Neural crest cell (in vitro differentiated cells): ENCODE measurements at places on chromosomes 12 and 14. TPM values are rescaled to one million over a fixed set of nuclear protein-coding genes. Genes with fewer than 3 reads are reported as not detected.

DNA sequence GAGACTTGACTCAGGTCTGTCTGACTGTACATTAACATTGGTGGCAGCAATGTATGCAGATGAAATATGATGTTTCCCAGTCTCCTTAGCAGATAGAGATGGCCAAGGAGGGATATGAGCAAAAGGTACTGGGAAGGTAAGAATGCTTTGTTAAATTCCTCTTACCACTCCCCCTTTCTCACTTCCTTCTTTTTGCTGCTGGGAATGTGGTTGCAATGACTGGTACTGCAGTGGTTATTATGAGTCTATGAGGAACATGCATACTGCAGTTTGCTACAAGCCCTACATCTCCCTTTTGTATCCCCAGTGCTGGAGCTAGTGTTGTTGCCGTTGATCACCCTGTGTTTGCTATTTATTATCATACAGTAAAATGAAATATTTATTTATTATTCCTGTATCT, 35.9 kb downstream of the ALDH1L2 start:
- peaks cover 9% of the 10 kb centered on the region for H3K4me1 ChIP-seq
- no peak overlapping the region for H3K27ac ChIP-seq
- no peaks in the 10 kb centered on the region for H3K27me3 ChIP-seq
- H3K4me3 ChIP-seq = no peak overlapping the region

GRCh38 chr14:29425705-29426482, 501.8 kb downstream of the PRKD1 start:
- no peak overlapping the region for H3K27ac ChIP-seq
- H3K27me3 ChIP-seq = peaks cover 4% of the 10 kb centered on the region
- no peak overlapping the region for H3K4me3 ChIP-seq
- no peaks in the 10 kb centered on the region for H3K4me1 ChIP-seq
- no peak for DNase-seq

- H3K27ac ChIP-seq = no peak overlapping the region
- peaks cover 17% of the 10 kb centered on the region for H3K4me1 ChIP-seq
- no peaks in the 10 kb centered on the region for H3K27me3 ChIP-seq
- H3K36me3 ChIP-seq = no peaks in the 10 kb centered on the region
These were observed 33.9 kb upstream of the RASSF8 start for GRCh38 chr12:25924491-25925001.

GRCh38 chr14:76348898-76349297, 27.0 kb upstream of the ESRRB start:
- H3K4me1 ChIP-seq = peaks cover 24% of the 10 kb centered on the region
- peak overlapping the region; percentile 16 for H3K27ac ChIP-seq
- no peak overlapping the region for H3K4me3 ChIP-seq
- H3K36me3 ChIP-seq = no peaks in the 10 kb centered on the region
- no peak for DNase-seq

The EIF2S3B gene
- 0.73 and 0.96 TPM in 2 replicates for total RNA-seq

GRCh38 chr14:102046337-102047278, 40.2 kb downstream of the HSP90AA1 start:
- peak overlapping the region; percentile 43 for H3K27ac ChIP-seq
- DNase-seq = peak; percentile 43
- H3K27me3 ChIP-seq = no peaks in the 10 kb centered on the region
- peaks cover 14% of the 10 kb centered on the region for H3K36me3 ChIP-seq
- no peak overlapping the region for H3K4me3 ChIP-seq

The MMP17 gene
- 90.9 and 94.8 TPM in 2 replicates for total RNA-seq

- H3K4me1 ChIP-seq = peaks cover 12% of the 10 kb centered on the region
- DNase-seq = no peak
- no peak overlapping the region for H3K4me3 ChIP-seq
- no peak overlapping the region for H3K27ac ChIP-seq
- H3K36me3 ChIP-seq = no peaks in the 10 kb centered on the region
- H3K27me3 ChIP-seq = peaks cover 3% of the 10 kb centered on the region
These were observed 51.2 kb downstream of the SMIM41 start for GRCh38 chr12:52130711-52131110.

- peak overlapping the region; percentile 95 for H3K4me3 ChIP-seq
- DNase-seq = no peak
- peaks cover 9% of the 10 kb centered on the region for H3K36me3 ChIP-seq
These were observed 494 bp downstream of the TMTC3 start for GRCh38 chr12:88142610-88142991.

The THTPA gene
- total RNA-seq = 19.4 and 19.6 TPM in 2 replicates

DNA sequence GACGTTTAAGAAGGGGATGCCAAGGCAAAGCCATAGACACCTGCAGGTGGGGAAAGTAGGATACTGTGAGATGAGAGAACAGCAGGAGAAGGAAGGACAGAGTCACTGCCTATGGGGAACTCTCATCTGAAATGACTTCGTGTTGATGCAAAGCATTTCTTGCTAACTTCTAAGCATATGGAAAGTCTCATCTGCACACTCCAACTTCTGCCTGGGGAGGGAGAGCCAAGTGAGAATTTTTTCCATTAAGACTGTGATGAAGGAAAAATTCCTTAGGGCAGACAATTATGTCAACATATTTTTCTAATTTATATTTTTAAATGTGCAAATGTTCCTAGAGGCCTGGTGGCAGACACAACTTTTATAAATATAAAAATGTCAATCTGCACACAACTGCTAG, 115.3 kb downstream of the IPO8 start:
- no peaks in the 10 kb centered on the region for H3K27me3 ChIP-seq
- peaks cover 4% of the 10 kb centered on the region for H3K36me3 ChIP-seq
- no peak overlapping the region for H3K4me3 ChIP-seq
- H3K4me1 ChIP-seq = peaks cover 4% of the 10 kb centered on the region

The MAP3K12 gene
- total RNA-seq = 32.9 and 33.0 TPM in 2 replicates

DNA sequence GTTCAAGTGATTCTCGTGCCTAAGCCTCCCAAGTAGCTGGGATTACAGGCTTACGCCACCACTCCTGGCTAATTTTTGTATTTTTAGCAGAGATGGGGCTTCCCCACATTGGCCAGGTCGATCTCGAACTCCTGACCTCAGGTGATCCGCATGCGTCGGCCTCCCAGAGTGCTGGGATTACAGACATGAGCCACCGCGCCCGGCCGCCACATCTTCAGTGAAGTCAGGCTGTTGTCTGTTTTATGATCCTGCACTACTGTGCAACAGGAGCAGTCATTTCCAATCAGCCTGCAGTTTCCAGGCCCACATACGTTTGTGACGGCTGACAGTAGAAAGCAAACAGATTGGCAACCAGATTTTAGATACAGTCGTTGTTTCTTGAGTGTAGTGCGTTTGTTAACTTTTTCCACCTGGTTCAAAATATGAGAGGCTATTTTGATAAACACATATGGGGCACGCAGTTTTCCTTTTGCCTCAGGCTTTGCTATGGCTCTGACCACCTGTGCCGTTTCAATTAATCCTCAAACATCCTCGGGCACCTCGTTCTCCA, 74.8 kb downstream of the LGMN start:
- DNase-seq = no peak
- no peak overlapping the region for H3K27ac ChIP-seq
- no peak overlapping the region for H3K4me3 ChIP-seq
- peaks cover 11% of the 10 kb centered on the region for H3K4me1 ChIP-seq

- peaks cover 9% of the 10 kb centered on the region for H3K4me1 ChIP-seq
- peaks cover 33% of the 10 kb centered on the region for H3K36me3 ChIP-seq
- no peaks in the 10 kb centered on the region for H3K27me3 ChIP-seq
- DNase-seq = no peak
- no peak overlapping the region for H3K27ac ChIP-seq
These were observed 51.8 kb downstream of the SCAF11 start for GRCh38 chr12:45938566-45938965.

The AQP2 gene
- total RNA-seq = not detected in 2 replicates

- H3K27ac ChIP-seq = peak overlapping the region; percentile 73
- no peaks in the 10 kb centered on the region for H3K36me3 ChIP-seq
- H3K4me3 ChIP-seq = peak overlapping the region; percentile 97
These were observed 1.2 kb downstream of the CLIP1 start for GRCh38 chr12:122421187-122421820.

- no peak overlapping the region for H3K4me3 ChIP-seq
- H3K4me1 ChIP-seq = no peaks in the 10 kb centered on the region
- peaks cover under 1% of the 10 kb centered on the region for H3K36me3 ChIP-seq
- no peak overlapping the region for H3K27ac ChIP-seq
These were observed 57.0 kb upstream of the CNTN1 start for GRCh38 chr12:40635141-40635731.

DNA sequence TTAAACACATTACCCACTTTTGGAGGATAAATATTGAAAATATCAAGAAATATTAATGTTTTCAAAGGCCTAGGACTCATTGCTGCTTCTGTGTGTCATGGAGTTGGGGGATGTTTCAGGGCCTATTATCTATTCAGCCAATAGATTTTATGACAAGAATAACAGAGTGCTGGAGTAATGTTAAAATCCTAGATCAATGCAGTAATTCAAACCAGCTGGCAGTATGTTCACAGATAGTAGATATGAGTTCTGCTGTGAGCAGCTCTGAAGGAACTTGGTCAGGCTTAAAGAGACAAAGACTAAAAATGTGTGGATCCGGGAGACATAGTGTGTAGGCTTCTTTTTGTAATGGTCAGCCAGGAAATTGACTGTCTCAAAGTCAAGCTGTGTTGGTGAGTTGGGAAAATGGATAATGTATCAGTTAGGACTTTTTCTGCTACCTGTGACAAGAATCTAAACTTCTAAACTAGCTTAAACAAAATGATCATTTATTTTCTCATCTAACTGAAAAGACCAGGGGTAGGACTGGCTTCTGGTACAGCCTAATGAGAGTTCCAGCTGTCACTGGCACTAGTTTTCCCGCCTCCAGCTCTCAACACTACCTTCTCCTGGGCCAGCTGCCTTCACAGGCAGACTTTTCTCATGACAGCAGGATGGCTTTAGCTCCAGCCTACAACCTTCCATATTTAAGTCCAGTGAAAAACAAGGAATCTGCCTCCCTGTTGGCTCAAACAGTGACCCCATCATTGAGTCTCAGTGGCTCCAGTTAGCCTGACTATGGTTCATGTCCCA, 16.3 kb upstream of the POLR3B start:
- no peak for DNase-seq
- H3K4me1 ChIP-seq = peaks cover 8% of the 10 kb centered on the region
- no peak overlapping the region for H3K27ac ChIP-seq
- H3K4me3 ChIP-seq = no peak overlapping the region
- no peaks in the 10 kb centered on the region for H3K36me3 ChIP-seq
- no peaks in the 10 kb centered on the region for H3K27me3 ChIP-seq

DNA sequence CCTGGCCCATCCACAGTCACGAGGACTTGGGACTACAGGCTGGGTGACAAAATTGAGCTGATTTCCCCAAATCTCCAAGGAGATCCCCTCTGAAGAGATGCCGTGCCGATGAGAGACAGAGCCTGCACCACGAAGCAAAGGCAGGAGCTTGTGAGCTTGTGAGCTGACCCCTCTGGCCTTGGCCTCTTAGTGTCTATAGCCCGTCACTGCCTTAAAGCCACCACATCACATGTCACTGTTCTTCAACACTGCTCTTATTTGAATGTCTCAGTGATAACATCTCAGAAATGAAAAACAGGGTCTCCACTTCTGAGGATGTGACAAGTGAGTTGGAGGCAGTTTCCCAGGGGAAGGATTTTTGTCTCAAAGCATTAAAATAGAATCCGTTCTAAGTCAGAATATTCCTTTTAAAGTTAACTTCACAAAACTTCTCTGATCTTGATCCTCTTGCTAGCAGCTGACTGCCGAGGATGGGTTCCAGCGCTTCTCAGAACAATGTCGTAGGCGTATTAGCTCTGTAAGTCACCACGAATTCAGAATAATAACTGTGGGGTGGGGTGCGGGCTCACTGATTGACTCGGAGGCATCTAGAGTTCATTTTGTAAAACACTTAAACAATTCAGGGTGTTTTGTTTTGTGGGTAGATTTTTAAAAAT, 37.5 kb downstream of the CHST11 start:
- H3K4me1 ChIP-seq = peaks cover 13% of the 10 kb centered on the region
- no peak overlapping the region for H3K27ac ChIP-seq
- no peaks in the 10 kb centered on the region for H3K36me3 ChIP-seq
- no peak overlapping the region for H3K4me3 ChIP-seq
- H3K27me3 ChIP-seq = no peaks in the 10 kb centered on the region
- DNase-seq = no peak

The SIX6 gene
- total RNA-seq = not detected in 2 replicates

The NPFF gene
- total RNA-seq = 0.73 TPM in 1 of 2 replicates, not detected in the other

- H3K36me3 ChIP-seq = no peaks in the 10 kb centered on the region
- no peak overlapping the region for H3K27ac ChIP-seq
- no peaks in the 10 kb centered on the region for H3K4me1 ChIP-seq
- no peak for DNase-seq
- peaks cover 58% of the 10 kb centered on the region for H3K27me3 ChIP-seq
- no peak overlapping the region for H3K4me3 ChIP-seq
These were observed 7.8 kb upstream of the KRT72 start for GRCh38 chr12:52608826-52609630.

The GDF3 gene
- not detected in 2 replicates for total RNA-seq

DNA sequence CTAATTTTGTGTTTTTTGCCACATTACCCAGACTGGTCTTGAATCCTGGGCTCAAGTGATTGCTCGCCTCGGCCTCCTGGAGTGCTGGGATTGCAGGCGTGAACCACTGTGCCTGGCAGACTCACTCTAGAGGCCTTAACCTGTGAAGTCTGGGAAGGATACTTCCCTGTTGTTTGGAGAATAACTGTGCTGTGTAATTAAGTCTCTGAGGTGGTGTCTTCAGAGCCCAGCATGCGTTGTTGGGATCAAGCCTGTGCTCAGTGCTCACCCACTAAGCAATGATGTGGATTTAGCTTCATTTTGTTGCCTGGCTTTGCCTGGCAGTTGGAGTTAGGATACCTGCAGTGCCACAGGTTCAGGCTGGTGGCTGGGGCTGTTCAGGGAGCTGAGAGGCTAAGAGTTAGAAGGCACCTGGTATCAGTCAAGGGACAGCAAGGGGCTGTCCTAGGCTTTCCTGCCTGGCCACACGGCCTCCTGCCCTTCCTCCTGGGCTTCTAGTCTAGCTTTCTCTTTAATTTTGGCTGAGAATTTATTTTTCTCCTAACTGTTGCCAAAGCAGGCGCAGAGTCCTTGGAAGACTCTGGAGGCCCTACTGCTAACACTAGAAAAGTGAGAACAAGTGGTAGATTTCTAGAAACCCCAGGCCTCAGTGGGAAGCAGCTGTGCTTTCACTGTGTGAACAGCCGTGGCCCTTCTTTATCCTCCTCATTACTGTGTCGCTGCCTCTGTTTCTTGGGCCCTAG, 38.5 kb downstream of the EP400 start:
- no peak for DNase-seq
- peaks cover 32% of the 10 kb centered on the region for H3K4me1 ChIP-seq
- H3K4me3 ChIP-seq = no peak overlapping the region
- H3K27me3 ChIP-seq = no peaks in the 10 kb centered on the region
- H3K36me3 ChIP-seq = peaks cover 25% of the 10 kb centered on the region

DNA sequence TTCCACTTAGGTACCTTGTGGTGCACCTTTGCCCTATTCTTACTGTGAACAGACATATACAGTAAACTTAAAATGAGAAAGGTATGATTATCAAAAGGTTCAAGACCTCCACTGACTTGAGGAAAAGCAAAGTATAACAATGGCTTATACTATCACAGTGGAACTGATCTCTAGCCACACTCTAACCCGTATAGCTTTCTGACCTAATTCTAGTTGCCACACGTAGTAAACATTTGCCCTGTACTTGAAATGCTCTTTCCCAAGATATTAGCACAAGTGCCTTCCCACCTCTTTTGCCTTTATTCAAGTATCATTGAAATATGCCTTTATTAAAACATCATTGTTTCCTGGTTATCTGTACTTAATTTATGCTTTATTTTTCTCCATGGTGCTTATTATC, 250.4 kb upstream of the PPFIA2 start:
- H3K4me1 ChIP-seq = no peaks in the 10 kb centered on the region
- no peak for DNase-seq
- H3K27ac ChIP-seq = no peak overlapping the region
- no peaks in the 10 kb centered on the region for H3K27me3 ChIP-seq
- no peaks in the 10 kb centered on the region for H3K36me3 ChIP-seq
- no peak overlapping the region for H3K4me3 ChIP-seq

The ZFYVE26 gene
- 24.3 TPM in 2 replicates for total RNA-seq

- H3K36me3 ChIP-seq = peaks cover 8% of the 10 kb centered on the region
- no peak for DNase-seq
- H3K27ac ChIP-seq = no peak overlapping the region
- no peaks in the 10 kb centered on the region for H3K27me3 ChIP-seq
These were observed 25.3 kb downstream of the C2CD5 start for GRCh38 chr12:22518998-22519397.

The TAS2R13 gene
- 1.0 and 1.1 TPM in 2 replicates for total RNA-seq
